ENCODE measurements at places on chromosomes 2 and 18.
A peak's percentile ranks its signal among the peaks of the same experiment; 100 is the strongest.

GRCh38 chr2:20148923-20149702, 75.8 kb downstream of the SDC1 start:
- DNase-seq = no peak

GRCh38 chr2:224724331-224724730, 8.2 kb upstream of the CCDC195 start:
- no peak for DNase-seq

GRCh38 chr2:13822365-13822764, 810.2 kb upstream of the LRATD1 start:
- no peak for DNase-seq

DNA sequence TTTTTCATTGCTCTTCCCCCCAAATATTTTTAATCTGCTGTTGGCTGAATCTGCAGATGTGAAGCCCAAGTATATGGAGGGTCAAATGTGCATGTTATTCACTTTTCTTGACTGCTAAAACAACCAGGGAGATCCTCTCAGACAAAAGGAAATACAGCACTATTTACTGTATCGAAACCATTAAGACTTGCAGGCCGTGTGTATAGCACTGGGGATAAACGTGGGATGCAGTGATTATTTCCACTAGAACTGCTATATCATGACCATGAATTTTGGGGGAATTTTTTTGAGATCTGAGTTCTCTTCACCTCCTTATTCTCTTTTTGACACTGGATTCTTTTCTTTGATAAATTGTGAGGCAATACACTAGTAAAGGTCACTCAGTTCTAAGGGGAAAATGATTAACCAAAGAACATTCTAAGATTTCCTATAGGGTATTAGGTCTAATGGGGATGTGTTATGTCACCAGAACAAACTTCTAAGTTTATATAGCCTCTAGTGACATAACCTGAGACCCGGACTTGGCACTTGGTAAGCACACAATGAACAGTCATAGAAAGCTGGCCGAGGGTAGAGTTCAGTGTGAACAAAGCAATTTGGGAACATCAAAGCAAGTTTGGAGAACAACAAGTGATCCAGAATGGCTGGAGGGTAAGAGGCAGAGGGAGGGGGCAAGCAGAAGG, 14.9 kb upstream of the UGT1A1 start:
- no peak for DNase-seq

DNA sequence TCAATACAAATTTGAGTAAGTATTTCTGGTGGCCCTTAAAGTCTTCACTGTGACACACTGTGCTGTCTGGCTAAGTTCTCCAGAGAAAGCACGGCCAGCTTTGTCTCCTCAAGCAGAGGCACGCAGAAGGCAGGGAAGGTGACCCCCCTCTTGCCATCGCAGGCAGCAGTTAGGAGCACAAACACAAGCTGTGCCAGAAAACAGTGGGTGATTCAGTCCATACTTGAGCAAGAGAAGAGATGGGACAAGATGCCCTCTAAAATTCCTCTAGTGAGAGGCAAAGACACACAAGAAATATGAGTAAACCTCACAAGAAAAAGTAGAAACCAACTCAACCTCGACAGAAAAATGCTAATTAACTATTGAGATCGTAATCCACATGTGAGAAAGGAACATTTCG, 9.8 kb downstream of the MCEE start:
- no peak for DNase-seq

DNA sequence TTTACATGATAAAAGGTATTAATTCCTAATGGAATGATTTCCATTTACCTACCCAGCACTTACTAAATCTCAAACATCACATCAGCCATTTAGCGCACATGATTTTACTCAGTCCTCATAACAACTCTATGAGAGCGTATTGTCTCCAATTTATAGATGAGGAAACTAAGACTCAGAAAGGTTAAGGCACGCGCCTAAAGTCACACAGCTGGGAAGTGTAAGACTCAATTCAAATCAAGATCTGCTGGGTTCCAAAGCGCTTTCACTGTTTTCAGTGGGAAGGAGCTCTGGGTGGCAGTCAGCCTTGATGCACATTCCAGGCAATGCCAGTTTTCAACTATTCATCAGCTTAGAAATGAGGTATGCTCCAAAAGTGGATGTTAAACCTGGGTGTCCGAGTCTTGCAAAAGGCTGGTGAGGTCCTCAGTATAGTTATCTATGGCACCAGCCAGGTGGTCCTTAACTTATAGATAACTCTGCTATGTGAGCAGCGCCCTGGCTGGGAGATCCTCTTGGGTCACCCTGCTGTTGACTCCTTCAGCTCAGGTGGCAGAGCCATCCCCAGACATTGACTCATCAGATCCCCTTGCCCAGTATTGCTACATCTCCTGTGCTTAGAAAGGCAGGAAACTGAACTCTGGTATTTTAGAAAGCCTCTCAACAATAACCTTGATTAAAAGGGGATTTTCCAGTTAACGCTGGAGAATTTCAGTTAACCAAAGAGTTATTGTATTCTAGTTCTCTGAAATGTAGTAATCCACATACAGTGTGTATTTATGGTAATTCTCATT, 47.1 kb downstream of the SLC4A1AP start:
- DNase-seq = no peak

DNA sequence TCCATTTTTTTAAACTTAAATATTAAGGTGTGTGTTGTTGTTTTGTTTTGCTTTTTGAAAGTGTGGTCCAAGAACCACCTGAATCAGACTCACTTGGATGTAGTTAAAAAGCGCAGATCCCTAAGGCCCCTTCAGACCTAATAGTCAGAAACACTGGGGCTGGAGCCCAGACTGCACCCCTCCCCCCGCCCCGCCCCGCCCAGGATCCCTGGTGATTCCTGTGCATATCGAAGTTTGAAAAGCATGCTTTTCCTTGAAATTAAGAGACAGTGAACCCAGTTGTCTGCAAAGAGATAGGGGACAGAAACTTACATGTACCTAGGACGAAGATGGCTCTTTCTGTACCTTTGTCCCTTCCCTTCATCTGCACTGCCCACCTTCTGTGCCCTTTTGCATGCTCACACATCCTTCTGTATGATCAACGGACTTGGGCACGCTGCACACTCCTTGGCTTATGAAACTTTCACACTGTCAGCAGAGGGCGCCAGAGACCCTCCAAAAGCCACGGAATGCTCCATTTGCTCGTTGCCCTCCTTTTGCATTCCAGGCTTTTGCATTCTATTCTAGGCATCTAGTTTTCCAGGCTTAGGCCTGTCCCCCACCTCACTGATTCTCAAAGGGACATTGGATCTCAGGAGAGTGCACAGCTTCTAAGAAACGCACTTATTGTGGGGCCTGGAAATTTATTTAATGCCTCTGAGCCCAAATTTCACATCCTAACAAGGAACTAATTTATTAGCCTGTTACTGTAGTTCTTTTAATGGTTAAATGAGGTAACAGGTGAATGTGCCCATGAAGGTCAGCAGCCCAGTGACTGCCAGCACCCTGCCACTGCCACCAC, 32.8 kb upstream of the SLC14A1 start:
- peak; percentile 46 for DNase-seq

DNA sequence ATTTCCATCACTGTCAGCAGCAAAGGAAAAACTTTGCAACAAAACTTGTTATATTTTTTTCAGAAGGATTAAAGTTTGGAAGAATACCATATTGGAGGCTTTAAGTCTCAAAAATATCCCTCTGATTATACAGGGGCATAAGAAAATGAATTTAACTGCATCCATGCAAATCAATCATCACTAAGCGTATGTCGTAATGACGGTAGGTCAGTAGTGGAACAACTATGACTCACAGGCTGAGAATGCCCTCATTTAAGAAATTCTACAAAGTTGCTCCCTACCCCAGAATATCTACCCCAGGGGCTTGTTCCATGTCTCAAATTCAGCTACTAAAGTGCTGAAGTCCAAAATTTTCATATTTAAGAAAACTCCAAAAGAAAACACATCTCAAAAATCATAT, 12.5 kb upstream of the NAB1 start:
- no peak for DNase-seq

DNA sequence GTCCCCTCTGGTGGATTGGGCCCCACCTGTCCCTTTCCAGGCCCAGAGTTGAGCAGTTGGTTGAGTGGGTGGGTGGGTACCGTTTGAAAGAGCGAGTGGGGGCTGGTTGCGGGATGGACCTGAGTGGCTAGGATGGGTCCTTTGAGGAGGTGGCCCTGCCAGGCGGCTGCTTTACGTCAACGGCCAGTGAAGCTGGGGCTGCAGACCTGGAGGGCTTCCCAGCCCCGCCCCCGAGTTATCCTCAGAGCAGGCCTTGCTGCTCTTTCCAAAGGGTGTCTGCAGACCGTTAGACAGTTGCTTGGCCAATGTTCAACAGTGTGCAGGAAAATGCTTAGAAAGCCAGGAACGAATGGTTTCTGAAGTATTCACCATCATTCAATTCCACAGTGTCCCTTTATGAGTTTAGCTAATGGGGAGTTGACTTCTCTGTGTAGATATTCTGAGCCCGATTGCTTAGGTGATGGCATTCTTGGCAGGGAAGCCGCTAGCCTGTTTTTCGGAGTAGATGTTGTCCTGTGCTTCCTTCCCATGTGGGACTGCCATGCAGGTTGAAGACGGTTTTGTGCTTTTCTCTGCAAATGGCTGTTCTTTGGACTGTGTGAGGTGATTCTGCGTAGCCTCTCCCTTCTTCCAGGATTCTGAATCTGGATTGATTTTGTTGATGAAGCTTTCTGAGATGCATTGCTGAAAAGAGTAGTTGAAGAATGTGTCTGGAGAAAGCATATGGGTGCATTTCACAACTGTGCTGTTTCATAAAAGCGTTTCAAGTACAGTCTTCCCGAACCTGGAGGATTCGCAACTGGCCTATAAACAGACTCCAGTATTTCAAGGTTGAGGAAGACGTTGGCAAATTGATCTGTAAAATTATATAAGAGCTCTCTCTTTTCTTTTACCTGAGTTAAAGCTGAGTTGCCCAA, 45.8 kb downstream of the LDLRAD4 start:
- no peak for DNase-seq

DNA sequence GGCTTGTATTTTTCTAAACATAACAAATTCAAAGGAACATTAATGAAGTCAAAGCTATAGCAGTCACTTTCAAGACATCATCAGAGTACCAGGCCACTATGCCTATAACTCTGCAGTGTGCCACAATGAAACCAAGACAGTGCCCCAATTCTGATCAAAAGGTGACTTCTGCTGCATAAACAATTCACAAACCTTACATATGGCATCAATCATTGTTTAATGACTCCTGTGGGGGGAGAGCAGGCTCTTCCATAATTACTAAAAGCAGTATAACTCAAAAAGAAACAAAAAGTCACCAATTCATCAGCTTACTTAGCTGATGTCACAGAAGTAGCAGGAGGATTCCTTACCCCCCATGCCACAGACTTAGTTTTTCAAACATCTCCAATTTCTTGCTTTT, 15.5 kb downstream of the LPIN2 start:
- no peak for DNase-seq

DNA sequence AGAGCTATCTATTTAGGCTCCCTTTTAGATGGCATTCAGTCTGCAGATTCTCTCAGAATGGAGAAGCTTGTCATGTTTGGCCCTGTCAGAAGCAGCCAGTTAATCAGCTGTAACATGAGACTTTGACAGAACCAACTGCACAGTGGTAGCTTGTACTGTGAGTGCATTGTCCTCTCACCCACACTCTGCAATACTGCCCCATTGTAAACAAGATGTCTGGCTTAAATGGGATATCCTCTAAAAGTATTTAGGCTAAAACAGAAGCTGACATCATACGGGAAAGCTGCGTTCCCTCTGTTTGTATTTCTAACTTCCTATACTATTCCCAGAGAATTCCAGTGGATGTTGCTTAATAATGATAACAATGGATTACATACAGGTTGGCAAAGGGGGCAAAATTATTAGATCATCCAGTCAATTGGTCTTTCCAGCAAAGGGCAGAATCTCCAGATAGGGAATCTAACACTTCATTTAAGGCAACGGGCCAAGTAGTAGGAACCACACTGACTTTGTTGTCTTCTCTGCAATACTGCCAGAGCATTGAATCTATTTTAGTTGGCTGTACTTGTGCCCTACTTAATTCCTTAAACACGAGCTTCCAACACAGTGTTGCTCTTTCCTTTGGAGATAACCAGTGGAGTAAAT, 15.4 kb upstream of the STAT4 start:
- no peak for DNase-seq

- no peak for DNase-seq
These were observed 15.1 kb downstream of the RDH14 start for GRCh38 chr2:18545384-18545783.

DNA sequence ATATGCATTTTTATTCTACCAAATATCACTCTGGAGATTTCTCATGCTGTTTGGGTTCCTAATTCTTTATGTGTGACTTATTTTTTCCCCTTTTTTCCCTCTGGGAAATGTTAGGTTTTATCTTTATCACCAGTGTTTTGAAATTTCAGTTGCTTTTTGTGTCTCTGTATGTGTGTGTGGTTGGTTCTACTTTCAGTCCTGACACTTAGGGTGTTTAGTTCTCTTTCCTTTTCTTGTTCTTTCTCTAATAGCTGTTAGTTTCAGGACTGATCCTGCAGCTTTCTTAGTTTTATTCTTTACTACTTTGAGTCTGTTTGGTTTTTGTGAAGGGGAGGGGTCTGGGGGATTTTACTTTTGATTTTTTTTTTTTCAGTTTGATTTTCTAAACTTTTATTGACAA, 23.1 kb downstream of the PPM1B start:
- no peak for DNase-seq

DNA sequence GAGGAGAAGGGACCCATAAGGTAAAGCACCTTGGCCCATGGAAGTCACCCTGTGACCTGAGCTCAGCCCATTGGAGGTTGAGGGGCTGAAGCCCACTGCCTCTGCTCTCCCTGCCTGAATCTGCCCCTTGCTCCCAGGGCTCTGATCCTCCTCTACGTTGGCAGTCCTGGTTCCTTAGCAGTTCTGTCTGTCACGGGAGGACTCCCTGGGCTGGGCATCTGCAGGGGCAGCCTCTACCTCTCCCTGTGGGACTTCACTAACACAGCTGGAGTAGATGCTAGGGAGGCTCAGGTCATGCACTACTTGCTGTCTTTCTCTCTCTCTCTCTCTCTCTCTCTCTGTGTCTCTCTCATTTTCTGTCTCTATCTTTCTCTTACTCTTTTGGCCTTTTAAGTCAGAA, 8.7 kb downstream of the GYPC start:
- no peak for DNase-seq

DNA sequence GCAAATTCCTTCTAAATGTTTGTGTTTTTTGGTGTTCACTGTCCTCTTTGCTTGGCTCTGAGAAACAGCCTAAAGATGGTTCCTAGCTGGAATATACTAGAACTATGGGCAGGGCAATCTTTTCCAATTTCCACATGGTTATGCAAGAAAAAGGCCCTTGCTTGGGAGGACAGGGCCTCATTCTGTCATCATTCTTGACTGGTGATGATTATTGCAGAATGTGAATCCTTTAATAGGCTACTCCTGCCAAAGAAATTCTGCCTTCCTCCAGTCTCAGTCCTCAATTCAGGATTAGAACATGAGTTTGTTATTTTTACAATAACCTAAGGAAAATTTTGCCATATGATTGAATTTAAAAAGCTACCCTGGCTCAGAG, 218.7 kb downstream of the HNMT start:
- no peak for DNase-seq

Data from activated naive CD8-positive, alpha-beta T cell treated with anti-CD3 and anti-CD28 coated beads, Interleukin-2, amount 50 U/mL, for 16 hours (primary cell).